ENCODE measurements at places on chromosomes 7 and 10.

DNA sequence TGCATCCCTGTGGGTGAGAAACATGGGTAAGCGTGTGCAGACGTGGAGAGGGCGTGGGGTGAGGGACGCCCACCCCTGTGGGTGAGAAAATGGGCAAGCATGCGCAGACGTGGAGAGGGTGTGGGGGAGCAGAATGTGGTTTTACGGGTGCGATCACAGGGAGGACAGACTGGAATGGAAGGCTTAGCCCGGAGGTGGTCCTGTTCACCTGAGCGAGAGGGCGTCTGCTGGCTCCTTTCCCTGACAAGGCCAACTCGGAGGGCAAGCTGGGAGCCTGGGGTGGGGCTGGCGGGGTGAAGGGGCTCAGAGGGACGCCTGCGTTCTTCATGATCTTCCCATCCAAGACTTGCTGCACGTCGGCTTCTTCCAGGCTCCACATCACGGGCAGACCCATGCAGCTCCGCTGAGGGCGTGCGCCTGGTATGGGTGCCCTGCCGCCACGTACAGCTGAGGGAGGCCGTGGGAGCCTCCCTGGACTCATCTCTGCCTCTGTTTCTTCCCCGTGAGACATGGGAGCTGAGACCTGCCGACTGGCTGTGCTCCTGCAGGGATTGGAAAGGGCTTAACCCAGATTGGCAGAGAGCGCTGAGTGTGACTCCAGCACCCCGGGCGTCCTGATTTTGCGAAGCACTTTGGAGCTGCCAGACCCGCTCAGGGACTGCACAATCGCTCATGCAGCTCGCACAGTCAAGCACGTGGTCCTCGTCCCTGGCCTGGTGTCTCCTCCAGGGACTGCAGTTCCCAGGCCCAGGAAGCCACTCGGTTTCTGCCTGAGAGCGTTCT, 74.3 kb upstream of the SHH start:
- DNase-seq: no peak

GRCh38 chr10:79355420-79356017, 8.2 kb downstream of the PPIF start:
- DNase-seq: no peak

- DNase-seq: no peak
Measured at GRCh38 chr7:35257251-35258124, 3.6 kb upstream of the TBX20 start.

DNA sequence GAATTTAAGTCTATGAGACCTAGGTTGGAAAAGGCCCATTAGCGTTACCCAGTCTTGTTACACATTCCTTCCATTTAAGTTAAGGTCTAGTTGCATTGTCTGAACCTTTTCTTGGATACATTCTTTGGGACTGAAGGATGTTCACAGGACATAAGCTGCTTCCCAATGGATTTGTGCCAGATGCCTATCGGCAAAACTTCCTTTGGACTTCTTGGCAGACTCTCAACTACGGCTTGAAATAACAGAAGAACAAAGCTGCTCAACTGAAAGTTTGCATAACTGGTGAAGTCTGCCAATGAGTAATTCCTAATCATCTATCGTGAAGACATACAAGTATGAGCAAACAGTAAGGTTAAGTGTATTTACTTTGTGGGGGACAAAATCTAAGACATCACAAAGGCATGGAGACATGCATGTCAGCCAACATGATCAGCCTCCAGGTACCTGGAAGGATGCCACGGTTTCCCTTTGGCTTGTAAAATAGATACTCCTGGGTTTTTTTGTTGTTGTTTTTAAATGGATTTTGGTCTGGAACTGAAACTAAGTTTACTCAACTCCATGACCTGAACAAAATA, 35.4 kb downstream of the MALSU1 start:
- DNase-seq: no peak

DNA sequence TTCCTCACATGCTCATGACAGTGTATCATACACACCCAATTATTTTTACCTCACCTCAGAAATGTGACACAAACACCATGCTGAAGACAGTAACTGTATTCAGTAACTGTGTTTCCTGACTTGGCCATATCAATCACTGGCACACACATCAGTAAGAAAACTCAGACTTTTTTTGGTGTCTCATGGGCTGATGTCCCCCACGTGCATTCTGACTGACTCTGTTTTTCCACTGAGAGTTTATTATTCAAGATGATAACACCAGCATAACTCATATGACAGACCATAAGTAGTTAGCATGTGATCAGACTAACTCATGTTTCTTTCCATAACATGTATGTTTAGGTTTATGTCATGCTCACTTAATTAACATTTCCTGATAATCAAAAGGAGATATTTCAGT, 124.8 kb downstream of the CD36 start:
- no peak for DNase-seq

DNA sequence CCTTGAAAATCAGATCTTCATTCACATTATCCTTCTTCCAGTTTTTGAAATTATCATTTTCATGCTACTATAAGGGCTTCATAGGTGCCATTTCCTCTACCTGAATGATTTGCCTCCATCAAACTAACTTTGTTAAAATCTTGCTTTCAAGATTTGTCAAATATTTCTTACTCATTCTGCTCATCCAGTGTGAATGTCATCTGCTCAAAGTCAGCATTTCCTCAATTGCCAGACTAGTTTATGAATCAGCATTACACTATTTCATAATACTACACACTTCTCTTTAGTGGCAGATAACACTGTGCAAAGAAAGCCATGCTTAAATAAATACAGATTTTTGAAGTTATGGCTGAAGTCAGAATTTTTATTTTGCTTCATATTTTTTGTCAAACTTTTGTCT, 21.3 kb upstream of the LIPF start:
- peak; percentile 55 for DNase-seq

GRCh38 chr7:157019718-157020451, 9.4 kb upstream of the MNX1 start:
- DNase-seq: no peak

- no peak for DNase-seq
Measured at GRCh38 chr10:6400331-6400730, 179.7 kb downstream of the PRKCQ start.

DNA sequence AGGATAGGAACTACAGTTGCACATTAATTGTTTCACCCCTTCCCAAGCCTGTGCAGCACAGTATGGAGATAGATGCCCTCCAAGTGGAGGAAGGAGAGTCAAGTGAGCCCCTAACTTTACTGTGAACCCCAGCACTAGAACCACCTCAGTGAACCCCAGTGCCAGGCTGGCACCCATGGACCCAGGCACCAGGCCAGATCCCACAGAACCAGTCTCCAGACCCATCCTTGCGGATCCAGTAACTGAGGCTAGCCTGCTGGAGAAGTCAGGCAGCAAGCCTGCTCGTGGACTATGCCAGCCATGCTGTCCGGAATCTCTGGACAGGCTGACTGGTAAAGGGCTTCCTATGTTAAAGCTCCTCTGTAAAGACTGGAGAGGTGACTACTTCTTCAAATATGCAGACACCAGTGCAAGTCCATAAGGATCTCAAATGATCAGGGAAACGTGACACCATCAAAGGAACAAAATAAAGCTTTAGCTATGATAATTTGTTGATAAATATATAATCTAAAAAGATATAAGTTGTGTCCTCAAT, 27.7 kb downstream of the SHOC2 start:
- no peak for DNase-seq

DNA sequence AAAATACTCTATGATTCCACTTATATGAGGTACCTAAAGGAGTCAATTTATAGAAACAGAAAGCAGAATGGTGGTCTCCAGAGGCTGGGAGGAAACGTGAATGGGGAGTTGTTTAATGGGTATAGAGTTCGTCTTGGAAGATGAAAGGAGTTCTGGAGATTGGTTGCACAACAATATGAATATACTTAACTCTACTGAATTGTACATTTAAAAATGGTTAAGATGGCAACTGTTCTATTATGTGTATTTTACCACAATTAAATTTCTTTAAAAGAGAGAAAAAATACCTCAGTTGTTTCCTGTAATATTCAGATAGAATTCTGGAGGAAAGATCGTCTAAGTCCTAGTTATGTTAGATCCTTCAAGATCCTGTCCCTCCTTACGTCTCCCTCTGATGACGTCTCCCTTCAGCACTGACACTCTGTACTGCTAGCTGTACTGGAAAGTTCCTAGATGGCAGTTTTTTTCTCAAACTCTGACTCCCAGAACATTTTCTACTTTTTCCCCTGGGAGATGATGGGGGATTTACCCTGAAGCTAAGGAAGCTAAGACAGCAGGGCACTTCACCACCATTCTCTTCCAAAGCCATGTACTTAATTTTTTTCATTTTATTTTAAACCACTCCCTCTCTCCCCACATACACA, 53.2 kb upstream of the CAV2 start:
- DNase-seq: no peak

- DNase-seq: no peak
Measured at GRCh38 chr10:48533951-48534720, 70.7 kb downstream of the ARHGAP22 start.

DNA sequence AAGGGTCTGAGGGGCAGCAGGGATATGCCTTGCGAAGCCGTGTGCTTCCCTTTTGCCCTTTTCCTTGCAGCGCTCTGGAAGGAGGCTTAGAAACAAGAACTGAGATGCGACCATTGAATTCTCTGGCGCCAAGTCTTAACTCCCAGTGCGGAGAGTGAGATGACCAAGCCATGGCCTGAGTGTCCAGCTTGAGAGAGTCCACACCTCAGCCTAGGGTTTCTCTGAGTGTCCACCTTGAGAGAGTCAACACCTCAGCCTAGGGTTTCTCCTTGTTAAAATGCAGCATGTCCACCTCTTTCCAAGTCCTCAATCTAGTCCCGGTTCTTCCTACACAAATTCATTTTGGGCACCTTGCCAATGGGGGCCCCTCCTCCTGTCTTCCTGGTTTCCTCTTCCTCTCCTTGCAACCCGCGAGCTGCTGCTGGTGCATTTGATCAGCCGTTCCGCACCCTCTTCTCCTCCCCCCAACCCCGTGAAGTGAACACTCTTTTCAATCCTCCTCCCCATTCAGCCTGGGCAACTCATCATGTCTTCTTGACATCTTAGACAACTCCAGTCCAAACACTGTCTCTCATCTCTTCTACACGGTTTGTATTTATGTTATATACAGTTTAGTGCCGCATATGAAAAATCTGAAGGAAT, 178.2 kb upstream of the PITRM1 start:
- DNase-seq: no peak

DNA sequence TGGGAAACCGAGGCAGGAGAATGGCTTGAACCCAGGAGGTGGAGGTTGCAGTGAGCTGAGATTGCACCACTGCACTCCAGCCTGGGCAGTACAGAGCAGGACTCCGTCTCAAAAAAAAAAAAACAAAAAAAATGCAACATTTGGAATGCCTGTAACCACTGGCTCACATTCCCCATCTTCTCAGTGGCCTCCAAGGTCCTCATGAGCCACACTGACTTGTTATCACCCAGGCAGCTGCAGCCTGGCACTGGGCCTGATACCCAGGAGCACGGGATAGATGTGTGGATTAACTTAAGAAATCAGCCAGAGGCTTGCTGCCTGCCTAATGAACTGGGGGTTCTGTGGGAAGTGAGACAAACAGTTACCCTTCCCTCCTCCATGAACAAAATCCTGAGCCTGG, 23.0 kb downstream of the JCAD start:
- DNase-seq: no peak

DNA sequence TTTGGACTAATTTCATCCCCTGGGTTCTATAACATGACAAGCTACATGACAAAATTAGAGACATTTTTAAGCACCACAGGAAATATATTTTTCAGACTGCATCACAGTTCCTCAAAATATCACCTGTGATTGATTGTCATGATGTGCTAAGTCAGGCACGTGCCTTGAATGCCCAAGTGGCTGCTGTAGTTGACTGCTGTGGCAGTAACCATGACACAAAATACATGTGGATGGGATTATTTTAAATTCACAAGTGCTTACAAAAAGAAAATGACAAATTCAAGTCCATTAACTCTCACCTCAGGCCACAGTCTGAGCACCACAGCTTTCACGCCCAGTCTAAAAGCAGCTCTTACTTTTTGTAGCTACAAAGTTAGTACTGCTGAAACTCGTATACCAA, 45.5 kb downstream of the TNPO3 start:
- DNase-seq: peak; percentile 9

DNA sequence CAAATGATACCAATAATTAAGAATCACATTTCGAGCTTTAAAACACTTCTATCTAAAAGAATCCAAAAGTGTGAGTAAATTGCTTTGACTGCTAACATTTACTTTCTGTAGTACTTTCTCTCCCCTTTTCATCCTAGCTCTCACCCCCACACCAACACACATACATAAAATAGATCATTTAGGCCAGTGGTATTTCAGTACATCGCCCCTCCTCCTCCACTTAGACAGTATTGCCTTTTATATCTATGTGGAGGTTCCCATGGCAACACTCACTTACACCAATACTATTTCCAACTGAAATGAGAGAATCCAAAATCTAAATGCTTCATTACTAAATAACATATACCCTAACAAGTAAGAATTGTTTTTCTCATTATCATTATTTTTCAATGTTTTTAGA, 58.9 kb downstream of the HIBADH start:
- DNase-seq: no peak

- DNase-seq: no peak
Measured at GRCh38 chr10:71782221-71782916, 9.0 kb upstream of the VSIR start.

DNA sequence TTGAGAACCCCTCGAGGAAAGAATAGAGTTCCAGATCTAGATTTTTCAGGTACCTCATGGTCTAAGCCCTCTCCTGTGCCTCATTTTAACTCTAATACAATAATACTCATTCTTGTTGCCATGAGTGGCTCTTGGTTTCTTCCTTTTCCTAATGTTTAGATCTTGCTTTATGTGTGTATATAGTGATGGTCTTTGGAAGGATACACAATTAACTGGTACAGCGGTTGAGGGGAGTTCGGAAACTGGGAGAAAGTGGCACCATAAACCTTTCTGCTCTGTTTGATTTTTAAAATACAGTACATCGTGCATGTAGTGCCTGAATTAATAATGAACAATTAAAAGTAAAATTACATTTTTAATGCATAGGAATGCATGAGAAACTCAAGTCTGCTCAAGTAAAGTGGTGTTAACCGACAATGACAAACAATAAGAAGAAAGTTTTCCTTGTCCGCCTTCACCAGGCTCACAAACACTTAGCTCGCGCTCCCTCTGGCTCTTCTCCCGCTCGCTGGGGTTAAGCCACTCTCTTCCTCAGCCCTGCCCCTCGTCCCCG, 386 bp upstream of the EIF4EBP2 start:
- no peak for DNase-seq

- no peak for DNase-seq
Measured at GRCh38 chr7:27128034-27128433, 2.5 kb downstream of the HOXA4 start.

GRCh38 chr7:72504061-72504706, 92.0 kb upstream of the CALN1 start:
- DNase-seq: no peak

- peak; percentile 23 for DNase-seq
Measured at GRCh38 chr10:104300736-104301292, 31.8 kb downstream of the GSTO2 start.

GRCh38 chr7:37540917-37541316, 92.3 kb upstream of the ELMO1 start:
- no peak for DNase-seq

DNA sequence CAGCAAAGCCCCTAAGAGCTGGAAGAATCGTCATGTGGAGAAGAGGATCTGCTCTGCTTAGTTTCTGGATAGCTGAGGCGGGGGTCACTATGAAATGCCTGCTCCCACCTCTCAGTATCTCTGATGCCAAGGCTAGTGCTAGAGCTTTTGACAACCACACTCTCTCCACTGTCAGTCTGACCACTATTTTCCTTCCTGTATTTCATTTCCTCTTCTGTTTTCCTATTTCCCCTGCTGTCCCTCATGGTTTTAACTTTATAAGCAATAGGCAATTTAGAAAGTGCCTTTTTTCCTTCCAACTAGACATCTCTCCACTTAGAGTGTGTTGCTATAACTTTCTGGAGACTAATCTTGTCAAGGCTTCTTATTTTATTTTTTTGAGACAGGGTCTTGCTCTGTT, 23.6 kb downstream of the C7orf57 start:
- DNase-seq: no peak

Data from activated CD4-positive, alpha-beta T cell treated with anti-CD3 and anti-CD28 coated beads, Interleukin-2, Interleukin-4, amounts not matched to agents 100 ng/mL and 50 ng/mL, durations not matched to agents 16 hours and 8 hours (primary cell).